ENCODE measurements at places on chromosomes 16 and 17.

GRCh38 chr17:2487306-2487705 lies 24.4 kb downstream of the METTL16 start:
- no peak for DNase-seq

DNA sequence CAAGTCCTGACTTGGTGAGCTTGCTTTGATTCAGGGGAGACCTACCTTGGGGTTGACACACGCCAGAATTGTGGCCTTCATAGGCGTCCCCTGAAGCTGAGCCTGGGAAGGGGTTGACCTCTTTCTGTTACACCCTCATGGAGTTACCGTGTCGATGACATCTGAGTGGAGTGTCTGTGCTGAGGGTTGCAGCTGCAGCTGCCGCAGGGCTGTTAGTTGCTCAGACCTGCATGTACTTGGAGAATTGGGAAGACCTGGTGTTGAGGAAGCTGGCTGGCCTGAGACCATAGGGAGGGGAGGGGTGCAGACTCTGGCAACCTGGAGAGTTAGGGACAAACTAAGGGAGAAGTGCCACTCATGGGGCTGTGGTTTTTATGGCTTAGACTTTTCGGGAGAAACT lies 9.6 kb downstream of the GSE1 start:
- DNase-seq, result no peak

DNA sequence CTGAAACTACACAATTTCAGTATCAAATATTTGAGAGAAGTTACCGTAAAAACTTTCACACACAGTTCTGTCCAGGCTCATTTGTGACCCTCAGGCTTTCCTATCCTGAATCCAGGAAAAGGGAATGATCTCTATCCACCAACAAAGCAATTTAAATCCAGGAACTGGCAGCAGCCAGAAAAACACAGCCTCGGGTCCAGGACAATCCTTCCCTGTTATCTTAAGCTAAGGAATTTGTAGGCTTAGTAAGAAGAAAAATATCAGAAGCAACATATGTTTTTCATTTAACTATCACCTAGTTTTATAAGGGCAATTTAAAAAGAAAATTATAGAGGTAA lies 47.1 kb downstream of the TEX2 start:
- DNase-seq, result no peak

DNA sequence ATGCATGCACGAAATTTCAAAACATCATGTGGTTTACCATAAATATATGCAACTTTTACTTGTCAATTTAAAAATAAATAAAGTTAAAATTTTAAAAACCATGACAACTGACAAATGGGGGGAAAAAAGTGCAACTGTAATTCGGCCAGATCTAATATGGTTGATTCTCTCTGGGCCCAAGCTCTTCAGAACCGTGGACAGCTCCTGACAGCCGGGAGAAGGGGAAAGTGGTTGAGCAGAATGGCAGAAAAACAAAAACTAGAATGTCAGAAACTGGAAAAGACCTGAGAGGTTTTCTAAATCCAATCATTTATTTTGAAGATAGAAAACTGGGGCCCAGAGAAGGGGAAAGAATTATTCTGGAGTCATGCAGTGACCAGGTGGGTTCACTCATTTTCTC lies 126.6 kb downstream of the TMEM132E start:
- DNase-seq, result peak; percentile 2

- no peak for DNase-seq
Measured at GRCh38 chr16:86092586-86093480, 193.9 kb downstream of the IRF8 start.

- DNase-seq, result no peak
Measured at GRCh38 chr17:7888184-7888920, at the start of gene CHD3. Gene CHD3 (plus strand): TSS chr17:7888789. CDS start chr17:7889001, 212 bp downstream.

DNA sequence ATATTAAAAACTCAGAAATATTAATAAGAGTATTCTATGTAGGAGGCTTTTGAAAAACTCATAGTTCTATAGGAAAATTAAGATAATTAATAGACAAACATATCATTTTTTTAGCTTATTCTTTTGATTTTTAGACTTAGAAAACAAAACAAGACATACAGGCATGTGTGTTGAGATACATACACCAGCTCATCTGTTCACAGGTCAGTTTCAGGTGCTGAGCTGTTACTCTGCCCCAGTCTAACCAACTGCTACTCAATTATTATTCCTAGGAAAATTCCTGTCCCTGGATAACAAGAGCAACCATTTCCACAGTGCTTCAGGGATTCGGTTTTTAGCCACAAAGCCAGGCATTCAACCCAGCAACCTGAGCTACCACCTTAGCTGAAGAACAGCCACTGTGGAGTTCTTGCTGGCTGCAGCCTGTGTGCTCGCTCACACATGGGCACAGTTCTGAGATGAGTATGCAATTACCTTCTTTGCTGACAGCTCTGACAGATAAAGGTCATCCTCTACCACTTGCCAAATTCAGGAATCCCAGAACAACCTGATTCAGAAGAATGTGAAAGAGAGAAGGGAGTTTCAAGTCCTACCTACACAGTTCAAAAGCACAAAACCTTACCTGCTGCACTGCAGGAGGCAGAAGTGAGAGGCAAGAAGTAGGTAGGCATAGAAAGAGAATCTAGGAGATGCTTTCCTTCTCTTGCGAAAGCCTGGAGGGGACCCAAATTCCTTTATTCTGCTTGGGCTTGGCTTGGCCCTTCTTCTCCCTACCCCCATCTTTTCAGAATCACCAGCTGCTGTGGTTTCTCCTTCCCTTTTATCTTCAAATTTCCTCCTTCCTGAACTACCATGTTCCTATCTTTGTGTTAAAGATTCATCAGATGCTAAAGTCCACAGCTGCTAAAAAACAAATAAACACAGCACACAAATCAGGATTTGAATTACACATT lies 62.7 kb downstream of the TEX2 start:
- DNase-seq, result no peak

- no peak for DNase-seq
Measured at GRCh38 chr17:488993-489757, 136.6 kb upstream of the RPH3AL start.

- DNase-seq, result no peak
Measured at GRCh38 chr17:57350266-57350665, 93.9 kb downstream of the MSI2 start.

DNA sequence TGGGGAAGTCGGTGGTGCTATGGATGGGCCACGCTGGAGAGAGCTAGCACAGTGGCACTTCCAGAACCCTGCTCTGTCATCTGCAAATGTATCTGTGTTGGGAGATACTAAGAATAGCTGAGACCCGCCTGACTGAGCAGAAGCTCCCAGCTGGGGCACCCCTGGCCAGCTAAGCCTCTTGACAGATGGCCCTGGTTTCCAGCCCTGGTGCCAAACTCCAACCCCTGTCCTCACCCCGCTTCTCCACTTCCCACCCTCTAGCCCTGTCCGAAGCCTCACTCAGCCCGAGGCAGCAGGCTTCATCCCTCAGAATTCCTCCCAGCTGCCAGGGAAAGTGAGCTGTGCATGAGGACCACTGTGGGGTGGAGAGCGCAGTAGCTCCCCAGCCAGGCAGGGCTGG lies 124.4 kb downstream of the CCDC144A start:
- no peak for DNase-seq

DNA sequence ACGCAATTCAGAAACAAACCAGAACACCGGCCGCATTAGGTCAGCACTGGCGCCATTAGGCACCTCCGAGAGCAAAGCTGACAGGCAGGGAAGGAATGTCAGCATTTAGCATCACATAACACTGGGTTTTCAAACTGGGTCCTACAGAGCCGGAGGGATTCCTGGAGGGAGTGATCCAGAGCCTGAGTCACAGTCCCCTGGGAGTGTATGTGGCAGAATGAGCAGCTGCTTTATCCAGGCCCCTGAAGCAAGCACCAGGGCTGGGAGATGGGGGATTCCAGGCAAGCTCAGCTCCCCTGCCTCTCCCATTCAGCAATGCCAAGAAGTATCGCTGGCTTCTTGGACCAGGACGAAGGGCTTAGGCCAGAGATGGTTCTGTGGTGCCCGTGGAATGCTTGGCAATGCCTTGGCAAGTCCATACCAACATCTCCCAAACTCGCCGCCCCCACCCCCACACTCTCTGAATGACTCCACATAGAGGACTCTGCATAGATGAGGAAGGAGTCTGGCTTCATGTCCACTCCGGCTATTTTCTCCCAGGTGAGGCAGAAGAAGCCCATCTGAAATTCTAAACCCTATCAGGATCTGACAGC lies 20.4 kb downstream of the GAS7 start:
- no peak for DNase-seq

- DNase-seq, result no peak
Measured at GRCh38 chr16:68065716-68066305, 19.4 kb upstream of the NFATC3 start.

DNA sequence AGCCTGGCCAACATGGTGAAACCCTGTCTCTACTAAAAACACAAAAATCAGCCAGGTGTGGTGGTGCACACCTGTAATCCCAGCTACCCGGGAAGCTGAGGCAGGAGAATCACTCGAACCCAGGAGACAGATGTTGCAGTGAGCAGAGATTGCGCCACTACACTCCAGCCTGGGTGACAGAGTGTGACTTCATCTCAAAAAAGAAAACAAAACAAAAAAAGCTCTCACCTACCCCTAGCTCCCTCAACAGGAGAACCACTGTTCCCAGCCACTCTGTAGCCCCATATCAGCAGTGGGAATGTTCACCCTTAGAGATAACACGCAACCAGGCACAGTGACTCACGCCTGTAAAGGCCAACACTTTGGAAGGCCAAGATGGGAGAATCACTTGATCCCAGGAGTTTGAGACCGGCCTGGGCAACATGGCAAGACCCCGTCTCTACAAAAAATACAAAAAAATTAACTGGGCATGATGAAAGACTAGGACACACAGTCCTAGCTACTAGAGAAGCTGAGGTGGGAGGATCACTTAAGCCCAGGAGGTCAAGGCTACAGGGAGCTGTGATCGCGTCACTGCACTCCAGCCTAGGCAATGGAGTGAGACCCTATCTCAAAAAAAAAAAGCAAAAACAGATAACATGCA lies 5.4 kb downstream of the TMC8 start:
- DNase-seq, result no peak

DNA sequence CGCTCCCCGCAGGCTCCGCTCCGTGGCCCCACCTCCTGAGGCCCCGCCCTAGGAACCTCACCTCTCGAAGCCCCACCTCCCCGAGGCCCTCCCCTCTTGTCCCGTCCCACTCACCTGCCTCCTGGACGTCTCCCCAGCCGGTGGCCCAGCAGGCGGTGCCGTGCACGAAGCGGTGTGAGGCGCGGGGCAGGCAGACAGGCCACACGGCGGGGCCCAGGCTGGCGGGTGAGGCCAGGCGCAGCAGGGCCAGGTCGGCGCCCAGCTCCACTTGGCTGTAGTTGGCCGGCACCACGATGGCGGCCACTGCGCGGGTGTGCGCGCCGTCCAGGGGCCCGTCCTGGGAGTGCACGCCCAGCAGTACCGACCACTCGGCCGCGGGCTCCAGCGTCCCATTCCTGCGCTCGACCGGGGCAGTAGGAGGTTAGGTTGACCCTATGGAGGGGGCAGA lies 1.6 kb downstream of the PRSS36 start:
- no peak for DNase-seq

GRCh38 chr17:47937941-47938340 lies 3.4 kb upstream of the PNPO start:
- DNase-seq, result no peak

- no peak for DNase-seq
Measured at GRCh38 chr16:50306287-50306686, 39.9 kb downstream of the ADCY7 start.

DNA sequence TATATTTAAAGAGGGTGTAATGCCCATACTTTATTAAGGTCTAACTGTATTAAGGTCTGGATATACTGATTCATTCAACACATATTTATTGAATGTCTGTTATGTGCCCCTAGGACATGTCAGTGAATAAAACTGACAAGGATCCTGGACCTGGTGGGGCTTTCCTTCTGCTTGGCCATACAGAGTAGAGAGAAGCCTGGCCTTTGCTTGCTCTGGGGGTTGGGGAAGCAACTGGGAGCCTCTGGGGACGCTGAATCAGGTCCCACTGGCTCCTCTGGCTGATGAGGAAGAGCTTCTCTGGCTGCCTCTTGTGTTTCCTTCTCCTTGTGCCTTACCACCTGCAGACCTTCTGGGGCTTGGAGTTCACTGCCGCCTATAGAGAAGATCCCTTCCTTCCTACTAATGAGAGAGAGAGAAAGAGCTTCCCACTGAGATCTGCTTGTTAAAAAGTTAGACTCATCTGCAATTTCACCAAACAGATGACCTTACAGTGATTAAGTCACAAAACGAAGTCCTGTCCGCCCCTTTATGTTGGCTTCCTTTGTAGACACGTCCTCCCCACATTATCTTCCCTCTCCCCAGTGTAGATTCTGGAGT lies 49.7 kb downstream of the MSI2 start:
- DNase-seq, result no peak

GRCh38 chr17:2952174-2952845 lies 111.1 kb downstream of the OR1D5 start:
- DNase-seq, result no peak

- no peak for DNase-seq
Measured at GRCh38 chr16:51343411-51343810, 192.3 kb upstream of the SALL1 start.
